ENCODE measurements at places on chromosomes 16 and 17.

GRCh38 chr17:4405038-4405669, 28.6 kb upstream of the SPNS3 start:
- DNase-seq, result no peak

DNA sequence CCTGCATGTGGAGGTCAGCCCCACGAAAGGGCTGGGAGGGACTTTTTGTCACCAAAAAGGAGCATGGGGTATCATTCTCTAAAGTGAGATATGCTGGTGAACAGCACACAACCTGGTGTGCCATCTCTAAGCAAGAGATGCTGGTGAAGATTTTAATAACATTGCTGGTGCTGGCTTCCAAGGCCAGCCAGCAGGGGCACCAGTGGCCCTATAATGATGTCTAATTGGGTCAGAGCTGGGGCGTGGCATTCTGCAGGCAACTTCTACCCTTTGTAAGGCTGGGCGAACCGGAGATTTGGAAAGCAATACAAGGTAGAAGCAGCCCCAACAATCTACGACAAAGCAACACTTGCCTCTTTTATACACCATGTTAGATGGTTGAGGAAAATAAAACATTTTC, 16.8 kb downstream of the SDR42E1 start:
- DNase-seq, result no peak

DNA sequence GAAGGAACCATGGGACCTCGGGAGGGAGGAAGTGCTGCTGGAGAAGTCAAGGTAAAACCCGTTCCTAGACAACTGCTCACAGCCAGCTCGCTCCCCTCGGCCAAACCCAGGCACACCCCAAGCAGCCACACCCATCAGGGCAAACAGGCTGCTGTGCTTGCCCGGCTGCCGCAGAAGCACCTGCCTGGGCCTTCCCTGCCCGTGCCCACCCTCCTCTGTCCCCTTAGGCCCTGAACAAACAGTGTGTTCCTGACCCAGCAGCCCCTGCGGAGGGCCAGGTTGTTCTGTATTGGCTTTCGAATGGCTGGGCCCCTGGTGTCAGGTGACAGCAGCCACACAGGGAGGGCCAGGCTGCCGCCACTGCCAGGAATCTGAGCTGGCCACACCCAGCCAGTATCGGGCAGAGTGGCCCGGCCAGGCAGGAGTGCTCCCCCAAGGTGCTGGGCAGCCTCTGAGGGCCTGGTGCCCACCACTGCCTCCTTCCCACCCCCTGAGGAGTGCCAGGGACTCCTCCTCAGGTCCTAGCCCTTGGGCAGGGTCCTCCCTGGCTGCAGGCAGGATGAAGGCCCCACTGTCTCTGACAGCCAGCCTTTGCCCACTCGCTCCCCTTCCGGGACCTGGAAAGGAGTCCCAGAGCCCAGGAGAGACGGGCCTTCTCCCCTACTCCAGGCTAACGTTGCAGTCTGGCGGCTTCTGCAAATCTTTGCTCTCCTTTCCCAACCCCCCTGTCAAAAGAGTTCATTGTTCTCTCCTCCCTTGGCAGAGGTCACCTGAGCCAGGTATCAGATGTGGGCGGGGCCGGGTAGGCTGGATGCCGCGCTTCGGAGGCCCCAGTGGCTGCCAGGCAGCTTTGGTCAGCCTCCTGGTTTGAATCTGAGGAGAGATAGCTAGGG, 24.0 kb downstream of the LLGL2 start:
- DNase-seq, result no peak

DNA sequence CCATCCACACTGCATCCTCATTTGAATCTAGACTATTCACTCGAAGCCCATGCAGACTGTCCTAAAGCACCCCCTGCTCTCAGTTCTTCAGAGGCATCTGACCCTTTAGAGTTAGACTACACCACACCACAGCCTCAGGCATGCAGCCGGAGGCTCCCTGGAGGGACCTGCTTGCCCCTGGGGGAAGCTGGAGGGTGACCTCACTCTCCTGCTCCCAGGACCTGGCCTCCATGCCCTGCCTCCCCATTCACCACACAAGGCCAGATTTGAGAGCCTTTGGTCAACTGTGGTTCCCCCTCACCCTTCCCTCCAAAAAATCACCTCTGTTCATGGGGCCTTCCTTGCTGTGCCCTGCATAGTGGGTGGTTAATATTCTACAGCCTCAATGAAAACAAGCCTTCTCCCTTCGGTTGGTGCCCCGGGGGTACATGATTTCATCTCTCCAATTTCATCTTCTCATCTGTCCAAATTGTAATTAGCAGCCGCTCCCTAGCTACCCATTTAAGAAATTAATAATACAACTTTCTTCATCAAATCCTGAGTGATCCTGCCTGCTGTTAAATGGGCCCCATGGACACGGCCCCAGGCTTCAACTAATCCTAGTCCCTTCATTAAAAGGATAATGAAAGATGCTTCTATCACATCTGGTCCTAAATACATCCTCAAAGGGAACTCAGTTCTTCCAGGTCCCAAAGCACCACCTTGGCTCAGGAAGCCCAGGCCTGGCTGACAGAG, 24.4 kb downstream of the ABCC12 start:
- DNase-seq, result no peak

- DNase-seq, result peak; percentile 51
These were observed 975 bp downstream of the SNX29 start for GRCh38 chr16:11977376-11978041.

- DNase-seq, result no peak
These were observed 23.1 kb upstream of the RPL38 start for GRCh38 chr17:74180336-74180735.

GRCh38 chr16:20803192-20803560, 3.1 kb downstream of the ERI2 start:
- no peak for DNase-seq

- DNase-seq, result no peak
These were observed 18.2 kb upstream of the ATF7IP2 start for GRCh38 chr16:10367616-10368188.

All from fibroblast of skin of left biceps (primary cell).